H7 (cell line): ENCODE measurements at places on chromosomes 2 and 18. TPM values are rescaled to one million over a fixed set of nuclear protein-coding genes. Genes with fewer than 3 reads are reported as not detected.

DNA sequence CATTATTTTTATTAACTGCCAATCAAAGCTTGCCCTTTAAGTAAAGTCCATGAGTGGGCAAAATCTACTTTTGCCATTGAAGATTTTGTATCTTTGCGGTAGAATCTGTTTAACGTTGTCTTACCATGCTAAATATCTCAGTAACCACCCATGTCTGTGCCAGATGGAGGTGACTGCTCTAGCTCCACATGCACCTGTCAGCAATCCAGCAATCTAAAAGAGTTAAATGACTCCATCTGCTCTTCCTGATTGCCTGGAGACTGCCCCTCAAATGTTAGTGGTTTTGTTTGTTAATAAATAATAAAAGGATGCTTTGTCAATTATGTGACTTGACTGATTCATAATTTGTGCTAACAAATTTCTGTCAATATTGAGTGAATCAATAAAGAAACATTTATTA is 141.7 kb downstream of the RBM43 start:
- no peak for DNase-seq

GRCh38 chr2:42110641-42111322 is 58.4 kb upstream of the EML4 start:
- no peak for DNase-seq

DNA sequence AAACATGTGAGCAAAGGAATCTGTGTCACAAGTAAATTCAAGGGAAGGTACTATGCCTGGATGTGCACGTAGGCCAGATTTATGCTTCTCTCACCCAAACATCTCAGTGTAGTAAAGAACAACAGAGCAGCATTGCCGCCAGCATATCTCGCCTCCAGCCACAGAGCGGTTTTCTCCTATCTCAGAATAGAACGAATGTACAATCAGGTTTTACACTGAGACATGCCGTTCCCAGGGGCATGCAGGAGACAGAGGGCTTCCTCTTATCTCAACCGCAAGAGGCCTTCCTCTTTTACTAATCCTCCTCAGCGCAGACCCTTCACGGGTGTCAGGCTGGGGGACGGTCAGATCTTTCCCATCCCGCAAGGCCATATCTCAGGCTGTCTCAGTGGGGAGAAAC is 175.3 kb downstream of the RPIA start:
- no peak for DNase-seq

Gene LYPD6B
- 0.22 and 1.9 TPM in 2 replicates for total RNA-seq
